ENCODE measurements at places on chromosomes 12 and 14.

- DNase-seq, result peak; percentile 1
Measured at GRCh38 chr14:56874375-56874774, 64.1 kb upstream of the OTX2 start.

DNA sequence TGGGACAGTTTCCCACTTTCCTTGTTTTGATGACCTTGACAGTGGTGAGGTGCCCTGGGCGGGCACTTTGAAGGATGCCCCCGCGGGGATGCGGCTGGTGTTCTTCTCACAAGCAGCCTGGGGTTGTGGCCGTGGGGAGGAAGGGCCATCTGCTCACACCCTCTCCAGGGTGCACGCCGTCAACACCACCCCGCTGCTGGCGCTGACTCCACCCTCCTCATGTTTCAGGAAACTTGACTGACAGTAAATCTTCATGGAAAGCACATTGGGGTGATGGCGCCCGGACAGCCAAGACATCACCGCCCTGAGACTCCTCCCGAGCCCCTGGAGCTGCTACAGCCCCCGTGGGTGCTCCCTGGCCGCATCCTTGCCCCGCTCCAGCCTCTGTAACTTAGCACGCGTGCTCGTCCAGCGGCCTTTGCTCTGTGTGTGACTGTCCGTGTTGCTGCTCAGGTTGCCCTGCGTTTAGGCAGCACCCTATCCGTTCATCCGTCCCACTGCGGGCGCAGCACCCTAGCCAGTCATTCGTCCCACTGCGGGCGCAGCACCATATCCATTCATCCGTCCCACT, 150.2 kb upstream of the C14orf180 start:
- DNase-seq, result no peak

- no peak for DNase-seq
Measured at GRCh38 chr12:92989715-92990484, 60.8 kb upstream of the EEA1 start.

- DNase-seq, result no peak
Measured at GRCh38 chr12:107178776-107179175, 85.4 kb upstream of the CRY1 start.

DNA sequence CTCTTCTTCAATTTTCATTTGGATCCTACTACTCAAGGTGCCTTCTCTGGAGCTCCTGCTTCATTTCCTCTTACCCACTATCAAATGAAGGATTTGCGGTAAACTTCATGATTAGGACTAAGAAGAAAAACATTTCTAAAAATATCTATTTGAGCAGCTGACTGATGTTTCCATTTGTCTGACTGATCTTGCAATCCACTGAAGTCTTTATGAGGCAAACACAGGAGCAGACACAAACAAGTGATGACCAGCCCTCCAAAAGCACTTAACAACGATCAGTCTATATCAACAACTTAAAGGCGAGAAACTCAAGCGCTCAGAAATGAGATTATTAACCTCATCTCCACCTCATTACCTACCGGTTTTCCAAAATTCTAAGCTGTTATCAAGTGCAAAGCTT, 26.2 kb downstream of the OSBPL8 start:
- no peak for DNase-seq

- DNase-seq, result no peak
Measured at GRCh38 chr14:96055753-96056508, 16.8 kb downstream of the C14orf132 start.

GRCh38 chr14:104751539-104752422, 1.2 kb upstream of the SIVA1 start:
- DNase-seq, result no peak

GRCh38 chr14:87178277-87178676, 814.7 kb downstream of the GALC start:
- no peak for DNase-seq

GRCh38 chr12:87150969-87151662, 878.1 kb downstream of the C12orf50 start:
- no peak for DNase-seq

DNA sequence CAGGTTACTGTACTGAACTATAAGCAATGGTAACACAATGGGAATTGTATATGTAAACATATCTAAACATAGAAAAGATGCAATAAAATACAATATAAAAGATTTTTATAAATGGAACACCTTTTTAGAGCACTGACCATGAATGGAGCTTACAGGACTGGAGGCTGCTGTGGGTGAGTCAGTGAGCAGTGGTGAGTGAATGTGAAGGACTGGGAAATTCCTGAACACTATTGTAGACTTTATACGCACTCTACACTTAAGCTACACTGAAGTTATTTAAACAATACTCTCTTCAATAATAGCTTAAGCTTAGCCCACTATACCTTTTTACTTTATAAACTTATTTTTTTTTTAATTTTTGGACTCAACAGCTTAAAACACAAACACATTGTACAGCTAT, 313.5 kb downstream of the KCNC2 start:
- DNase-seq, result no peak

DNA sequence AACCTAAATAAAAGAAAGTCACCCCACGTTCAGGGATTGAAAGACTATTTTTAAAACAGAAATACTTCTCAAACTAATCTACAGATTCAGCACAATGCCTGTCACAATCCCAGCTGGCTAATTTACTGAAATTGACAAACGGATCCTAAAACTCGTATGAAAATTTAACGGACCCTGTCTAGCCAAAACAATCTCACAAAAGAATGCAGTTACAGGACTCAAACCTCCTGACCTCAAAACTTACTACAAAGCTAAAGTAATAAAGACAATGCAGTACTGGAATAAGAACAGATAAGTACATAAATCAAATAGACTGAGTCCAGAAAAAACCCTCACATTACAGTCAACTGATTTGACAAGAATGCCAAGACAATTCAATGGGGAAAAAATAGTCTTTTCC, 48.8 kb downstream of the IPO8 start:
- DNase-seq, result no peak

- DNase-seq, result no peak
Measured at GRCh38 chr14:57712102-57712501, 153.8 kb downstream of the SLC35F4 start.

DNA sequence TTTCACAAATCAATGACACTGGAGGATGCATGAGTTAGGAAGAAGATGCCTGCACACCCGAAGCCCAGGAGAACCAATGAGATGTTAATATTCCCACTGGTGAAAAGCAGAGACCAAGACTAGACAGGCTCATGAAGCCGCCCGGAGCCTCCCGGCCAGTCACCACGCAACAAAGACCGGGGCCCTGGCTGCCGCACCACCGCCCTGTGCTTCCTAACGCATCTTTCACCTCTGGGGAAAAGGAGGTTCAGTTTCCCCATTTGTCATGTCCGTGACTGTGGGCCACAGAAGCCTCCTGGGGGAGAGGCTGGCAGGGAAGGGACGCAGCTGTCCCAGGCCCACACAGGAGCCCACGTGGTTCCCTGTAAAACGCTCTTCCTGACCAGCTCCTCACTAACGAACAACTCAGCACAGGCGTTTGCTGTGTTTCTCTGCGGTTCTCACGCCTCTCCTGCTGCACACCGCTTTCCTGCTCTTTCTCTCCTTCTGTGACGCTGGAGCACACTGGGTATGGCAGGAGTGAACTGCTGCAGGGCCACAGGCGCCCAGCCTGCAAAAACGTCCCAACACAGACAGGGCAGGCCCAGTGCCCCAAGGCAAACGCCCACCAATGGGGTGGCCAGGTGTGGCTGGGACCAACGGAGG, 10.8 kb downstream of the RIMBP2 start:
- DNase-seq, result no peak

DNA sequence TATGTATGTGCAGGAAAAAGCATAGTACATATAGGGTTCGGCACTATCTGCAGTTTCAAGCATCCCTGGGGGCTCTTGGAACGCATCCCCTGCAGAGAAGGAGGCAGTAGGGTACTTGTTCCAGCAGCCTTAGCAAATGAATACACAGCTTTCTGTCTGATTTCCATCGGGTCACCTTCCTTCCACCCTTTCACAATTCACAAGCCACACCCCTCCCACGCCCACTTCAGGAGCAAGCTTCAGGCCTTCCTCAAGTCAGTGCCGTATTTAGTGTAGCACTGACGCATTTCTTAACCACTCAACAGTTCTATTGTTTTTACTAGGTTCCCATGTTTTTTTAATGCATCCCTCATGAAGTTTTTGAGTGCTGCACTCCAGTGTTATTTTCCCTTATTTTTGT, 64.2 kb downstream of the CLMN start:
- peak; percentile 80 for DNase-seq

- no peak for DNase-seq
Measured at GRCh38 chr14:29222671-29223268, 456.2 kb downstream of the FOXG1 start.

GRCh38 chr12:25829192-25829591, 129.3 kb upstream of the RASSF8 start:
- no peak for DNase-seq

- DNase-seq, result no peak
Measured at GRCh38 chr12:20364501-20364900, 3.8 kb upstream of the PDE3A start.

- DNase-seq, result no peak
Measured at GRCh38 chr12:47361389-47362021, 281.7 kb upstream of the AMIGO2 start.

DNA sequence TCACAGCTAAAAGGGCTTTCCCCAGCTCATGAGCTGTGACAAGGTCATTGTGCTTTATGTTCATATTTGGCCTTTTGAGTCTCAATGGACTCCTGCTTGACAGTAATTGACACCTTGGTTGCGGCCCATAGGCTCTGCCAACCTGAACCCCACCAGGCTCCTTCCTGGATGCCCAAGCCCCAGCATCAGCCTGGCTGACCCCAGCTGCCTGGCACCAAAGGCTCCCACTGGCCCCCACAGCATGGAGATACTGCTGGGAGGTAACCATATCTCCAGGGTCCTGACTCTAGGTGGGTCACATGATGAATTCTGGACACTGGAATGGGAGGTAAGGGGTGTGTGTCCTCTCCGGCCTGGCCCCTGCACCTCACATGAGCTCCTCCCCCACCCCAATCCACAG, 50.2 kb downstream of the CLMN start:
- DNase-seq, result no peak
